ENCODE measurements at places on chromosomes 3 and 15.

DNA sequence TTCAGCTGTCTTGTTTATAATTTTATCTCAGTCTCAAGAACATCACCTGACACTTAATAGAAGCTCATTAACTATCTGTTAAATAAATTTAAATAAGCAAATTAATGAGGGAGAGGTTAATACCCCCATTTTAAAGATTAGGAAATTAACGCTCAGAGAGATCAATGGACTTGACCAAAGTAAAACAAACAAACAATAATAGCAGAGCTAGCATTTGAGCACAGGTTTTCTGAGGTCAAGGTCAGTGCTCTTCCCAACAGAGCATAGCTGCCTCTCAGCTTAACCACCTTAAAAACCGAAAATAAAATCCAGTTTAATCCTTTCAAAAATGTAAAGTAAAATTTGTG is 196.6 kb upstream of the BCL6 start:
- DNase-seq, result no peak

- no peak for DNase-seq
Measured at GRCh38 chr3:196275126-196275525, 12.4 kb downstream of the PCYT1A start.

DNA sequence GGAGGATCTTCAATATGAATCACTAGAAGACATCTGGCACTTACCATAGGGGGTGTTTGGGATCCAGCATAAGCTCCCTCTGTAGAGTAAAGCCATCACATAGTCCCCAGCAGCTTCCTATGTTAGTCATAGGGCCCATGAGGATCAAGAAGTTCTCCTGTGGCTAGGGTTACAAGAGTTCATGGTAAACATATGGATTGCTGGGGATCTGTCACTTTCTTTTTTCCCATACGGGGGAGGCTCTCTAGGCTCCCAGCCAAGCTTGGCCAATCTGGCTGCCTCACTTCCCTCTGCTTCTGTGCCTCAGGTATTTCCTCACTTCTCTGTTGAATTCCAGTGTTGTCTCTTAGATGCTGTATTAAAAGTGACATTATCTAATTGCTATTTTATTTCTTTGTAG is 597.9 kb downstream of the PDCD6IP start:
- no peak for DNase-seq

- DNase-seq, result no peak
Measured at GRCh38 chr15:51888593-51889195, 59.2 kb downstream of the TMOD3 start.
